Activated T-cell treated with anti-CD3 and anti-CD28 coated beads for 48 hours (primary cell): ENCODE measurements at places on chromosomes 7 and 10.
A peak's percentile ranks its signal among the peaks of the same experiment; 100 is the strongest.

DNA sequence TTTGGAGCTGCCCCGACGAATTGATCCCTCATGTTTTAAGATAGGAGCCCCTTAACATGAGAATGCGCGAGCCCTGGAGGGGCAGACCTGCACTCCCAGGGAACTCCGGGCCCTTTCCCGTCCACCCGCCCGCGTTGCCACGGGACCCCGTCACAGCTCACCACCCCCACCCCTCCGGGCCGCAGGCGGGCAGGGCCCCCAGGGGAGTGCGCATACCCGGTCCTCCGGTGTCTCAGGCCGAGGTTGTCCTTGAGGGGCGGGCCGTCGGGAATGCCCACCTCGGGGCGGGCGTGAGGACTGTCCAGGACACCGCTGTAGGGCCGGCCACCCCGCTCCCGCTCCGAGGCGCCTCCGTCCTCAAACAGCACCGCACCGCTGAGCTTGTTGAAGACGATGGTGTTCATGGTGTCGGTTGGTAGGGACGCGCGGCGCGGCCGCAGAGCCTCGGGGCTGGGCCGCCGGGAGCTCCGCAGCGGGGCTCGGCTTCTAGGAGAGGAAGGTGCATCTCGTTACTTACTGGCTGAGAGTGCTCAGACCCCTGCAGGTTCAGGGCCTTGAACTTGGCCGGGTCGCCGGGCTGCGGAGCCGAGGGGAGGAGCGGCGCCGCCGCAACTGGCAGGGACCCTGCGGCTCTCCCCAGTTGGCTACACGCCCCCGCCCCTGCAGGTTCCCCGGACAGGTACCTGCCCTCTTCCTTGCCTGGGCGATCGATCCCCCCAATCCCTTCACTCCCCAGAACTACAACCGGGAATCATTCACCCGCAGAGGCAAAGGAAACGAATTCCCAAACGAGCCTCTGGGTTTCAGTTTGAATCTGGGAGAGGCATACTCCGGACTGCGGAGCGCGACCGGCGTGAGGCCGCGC is 2.4 kb downstream of the MKX start:
- DNase-seq: peak; percentile 33

GRCh38 chr10:5449823-5450222 is 37.5 kb downstream of the NET1 start:
- DNase-seq: no peak

GRCh38 chr10:72267381-72267780 is 6.3 kb upstream of the DDIT4 start:
- no peak for DNase-seq

DNA sequence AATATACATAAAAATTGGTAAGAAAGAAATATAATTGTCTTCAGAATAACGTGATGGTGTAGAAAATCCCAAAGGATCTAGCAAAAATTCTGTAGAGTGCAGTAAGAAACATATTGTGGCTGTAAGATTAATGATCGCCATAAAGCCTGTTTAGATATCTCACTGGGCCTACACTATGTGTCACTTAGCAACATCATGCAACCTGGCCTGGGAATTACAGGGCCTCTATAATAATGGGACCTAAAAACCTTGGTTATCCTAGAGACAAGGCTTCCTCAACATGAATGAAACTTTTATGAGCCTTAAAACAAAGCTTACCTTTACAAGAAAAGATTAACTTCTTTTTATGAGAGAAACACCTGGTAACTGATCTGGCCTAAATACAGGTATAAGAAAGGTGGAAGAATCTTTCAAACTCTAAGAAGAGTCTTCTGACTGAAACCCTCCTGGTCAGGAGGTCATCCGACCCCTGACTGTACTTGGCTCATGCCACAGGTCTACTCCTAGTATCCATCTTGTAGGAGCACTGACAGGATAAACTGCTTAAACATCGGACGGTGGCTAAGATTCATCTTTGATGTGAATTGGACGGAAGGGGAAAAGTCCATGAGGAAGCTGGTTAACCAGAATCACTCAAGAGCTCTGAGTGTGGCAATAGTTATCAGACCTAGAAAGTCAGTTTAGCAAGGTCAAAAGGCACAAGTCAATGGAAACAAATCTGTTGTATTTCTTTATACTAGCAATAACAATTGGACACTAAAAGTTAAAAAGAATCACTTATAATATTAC is 1155.1 kb upstream of the SORCS1 start:
- DNase-seq: no peak

GRCh38 chr10:2929480-2930258 is 137.7 kb upstream of the PFKP start:
- DNase-seq: no peak

- DNase-seq: no peak
Measured at GRCh38 chr7:66669088-66669487, 40.4 kb downstream of the KCTD7 start.

GRCh38 chr10:4024516-4025245 is 239.7 kb upstream of the KLF6 start:
- DNase-seq: no peak

DNA sequence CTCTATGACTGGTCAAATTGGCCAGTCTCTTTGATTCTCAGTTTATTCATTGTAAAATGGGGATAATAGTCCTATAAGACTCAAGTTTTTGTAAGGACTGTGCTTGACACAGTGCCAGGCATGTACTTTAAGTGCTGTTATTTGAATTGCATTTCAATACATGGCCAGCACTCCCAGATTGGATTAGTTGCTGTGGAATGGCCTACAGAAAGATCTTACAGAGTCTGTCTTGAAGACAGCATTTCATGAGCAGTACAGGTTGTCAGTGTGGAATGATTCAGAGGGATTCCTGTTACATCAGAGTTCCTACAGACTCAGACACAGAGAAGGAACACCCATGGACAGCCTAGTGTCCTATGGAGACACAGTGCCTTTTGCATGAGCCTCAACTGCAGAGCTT is 238.1 kb upstream of the BMPER start:
- DNase-seq: no peak

DNA sequence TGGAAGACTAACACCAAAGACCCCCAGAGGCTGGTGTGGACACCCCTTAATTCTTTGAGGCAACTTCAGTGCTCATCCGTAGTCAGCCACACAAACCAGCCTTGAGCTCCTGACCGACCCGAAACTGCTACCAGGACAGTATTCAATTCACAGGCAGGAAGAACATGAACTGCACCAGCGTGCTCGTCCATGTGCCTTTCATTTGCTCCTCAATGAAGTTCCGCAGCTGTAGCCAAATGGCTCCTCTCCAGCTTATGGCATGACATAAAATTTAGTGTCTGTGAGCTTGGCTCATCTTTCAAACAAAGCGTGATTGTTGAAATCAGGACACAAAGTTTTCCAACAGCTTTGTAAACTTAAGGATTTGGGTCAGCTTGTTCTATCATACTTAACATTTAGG is 144.1 kb upstream of the FAM171A1 start:
- no peak for DNase-seq

DNA sequence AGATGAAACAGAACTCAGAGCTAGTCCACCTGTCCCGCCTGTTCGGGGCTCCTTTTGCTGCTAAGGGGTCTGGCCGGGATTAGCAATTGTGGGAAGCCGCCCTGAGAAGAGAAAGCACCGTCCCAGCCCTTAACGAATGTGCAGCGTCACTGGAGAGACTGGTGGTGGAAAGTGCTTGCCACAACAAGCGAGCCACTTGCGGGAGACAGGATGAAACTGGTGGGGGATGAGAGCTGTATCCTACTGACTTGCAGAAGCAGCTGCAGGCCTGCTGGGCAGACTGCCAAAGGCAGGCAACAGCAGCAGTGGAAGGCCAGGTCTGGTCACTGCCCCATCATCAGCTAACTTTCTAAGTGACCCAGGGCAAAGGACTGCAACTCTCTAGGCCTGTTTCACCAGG is 95.4 kb downstream of the FAM53B start:
- peak; percentile 35 for DNase-seq

GRCh38 chr7:103793614-103794013 is 195.8 kb downstream of the RELN start:
- DNase-seq: no peak

DNA sequence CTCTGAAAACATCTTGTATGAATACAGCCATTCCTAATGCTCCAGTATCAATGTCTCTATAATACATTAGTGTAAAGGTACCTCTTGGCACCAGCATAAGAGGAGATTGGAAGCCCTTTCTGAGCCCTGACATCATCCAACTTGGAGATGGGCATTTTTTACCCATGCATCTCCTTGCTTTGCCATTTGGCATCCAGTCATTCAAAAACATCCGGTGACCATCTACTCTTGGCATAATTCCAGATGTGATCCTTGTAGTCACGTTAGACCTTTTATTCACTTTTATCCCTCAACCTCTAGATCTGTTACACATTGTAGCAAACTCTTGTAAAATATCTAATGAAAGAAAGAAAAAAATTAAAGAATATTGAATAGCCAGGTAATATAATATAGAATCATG is 17.9 kb upstream of the SGMS1 start:
- DNase-seq: no peak

DNA sequence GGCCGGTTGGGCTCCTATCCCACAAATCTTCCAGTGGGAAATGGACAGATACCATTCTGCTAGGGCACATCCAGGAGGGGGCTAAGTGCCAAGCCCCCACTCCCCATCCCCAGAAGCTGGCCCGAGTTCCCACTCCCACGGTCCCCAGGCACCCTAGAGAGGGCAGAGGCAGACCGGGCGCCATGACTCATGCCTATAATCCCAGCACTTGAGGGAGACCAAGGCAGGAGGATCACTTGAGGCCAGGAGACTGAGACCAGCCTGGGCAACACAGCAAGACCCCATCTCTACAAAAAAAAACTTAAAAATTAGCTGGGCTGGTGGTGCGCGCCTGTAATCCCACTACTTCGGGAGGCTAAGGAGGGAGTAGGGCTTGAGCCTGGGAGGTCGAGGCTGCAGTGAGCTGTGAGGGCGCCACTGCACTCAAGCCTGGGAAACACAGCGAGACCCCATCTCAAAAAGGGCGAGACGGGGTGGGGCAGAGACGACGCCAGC is 870 bp downstream of the GNA12 start:
- DNase-seq: no peak

GRCh38 chr10:34507217-34507616 is 307.9 kb downstream of the PARD3 start:
- no peak for DNase-seq

- DNase-seq: no peak
Measured at GRCh38 chr10:94307046-94307615, 55.6 kb downstream of the NOC3L start.

- DNase-seq: no peak
Measured at GRCh38 chr10:117492504-117492903, 50.0 kb upstream of the EMX2 start.

DNA sequence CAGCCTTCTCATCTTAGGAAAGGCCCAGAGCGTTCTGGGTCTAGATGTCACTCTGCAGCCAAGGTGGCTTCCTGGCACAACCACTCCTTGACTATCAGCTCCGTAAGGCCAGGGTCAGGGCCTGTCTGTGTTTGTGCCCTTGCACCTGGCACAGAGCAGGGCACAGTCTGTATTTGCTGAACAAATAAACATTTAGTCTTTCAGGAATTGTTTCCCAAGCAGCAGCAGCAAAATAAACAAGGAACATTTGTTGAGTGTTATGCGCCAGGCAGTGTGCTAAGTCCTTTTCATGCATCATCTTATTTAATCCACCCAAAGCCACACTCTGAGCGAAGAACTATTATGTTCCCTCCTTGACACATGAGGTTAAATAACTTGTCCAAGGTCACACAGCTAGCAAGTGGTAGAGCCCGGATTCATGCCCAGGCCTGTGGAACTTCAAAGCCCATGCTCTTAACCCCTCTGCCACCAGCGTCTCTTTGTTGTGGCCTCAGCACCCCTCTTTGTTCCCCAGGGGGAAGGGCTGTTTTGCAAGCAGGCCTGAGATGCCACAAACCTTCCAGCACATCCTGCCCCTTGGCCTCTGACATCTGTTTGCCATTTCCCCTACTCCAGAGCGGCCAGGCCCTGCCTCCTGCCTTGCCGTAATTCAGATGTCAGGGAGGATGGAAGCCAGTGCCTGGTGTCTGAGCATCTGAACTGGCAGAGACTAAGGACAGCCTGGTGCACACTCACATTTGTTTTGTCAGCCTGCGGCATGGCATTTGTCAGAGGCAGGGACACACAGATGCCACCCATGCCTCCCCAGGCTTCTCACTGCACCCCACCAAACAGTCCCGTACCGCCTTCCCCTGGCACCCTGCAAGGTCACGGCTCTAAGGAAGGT is 325.8 kb upstream of the ZMIZ1 start:
- no peak for DNase-seq

GRCh38 chr10:103042129-103042528 is 124.0 kb downstream of the CNNM2 start:
- no peak for DNase-seq

DNA sequence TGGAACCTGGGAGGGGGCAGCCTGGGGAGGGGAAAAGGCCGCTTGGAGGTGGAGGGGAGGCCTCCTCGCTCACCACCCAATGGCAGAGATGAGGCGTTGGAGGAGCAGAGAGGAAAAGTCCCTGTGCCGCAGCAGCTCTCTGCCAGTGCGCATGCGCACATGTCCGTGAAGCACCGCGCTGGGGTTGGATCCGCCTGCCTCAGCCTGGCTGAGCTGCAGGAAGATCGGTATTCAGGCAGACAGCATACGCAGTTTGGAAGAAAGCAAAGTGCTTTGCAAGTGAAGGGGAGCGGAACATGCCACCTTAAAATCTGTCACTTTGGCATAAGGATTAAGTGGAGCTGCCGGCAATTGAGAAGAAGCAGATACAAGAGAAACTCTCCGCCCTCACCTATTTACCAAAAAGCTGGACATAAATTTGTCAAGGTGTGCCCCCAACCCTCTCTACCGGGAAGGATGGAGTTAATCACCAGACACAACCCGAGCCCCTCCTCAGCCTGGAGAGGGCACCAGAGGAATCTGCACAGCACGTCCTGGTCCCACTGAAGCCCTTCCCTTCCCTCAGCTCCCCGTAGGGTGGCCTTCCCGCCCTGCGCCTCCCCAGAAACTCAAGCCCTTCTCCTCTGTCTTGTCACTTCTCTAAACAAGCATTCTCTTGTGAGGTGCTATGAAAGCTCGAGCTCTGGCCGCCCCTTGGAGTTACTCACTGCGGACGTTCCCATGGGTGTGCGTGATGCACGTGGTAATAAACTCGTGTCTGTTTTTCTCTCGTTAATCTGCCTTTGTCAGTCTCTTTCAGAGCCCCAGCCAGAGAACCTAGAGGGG is 32.2 kb upstream of the TMEM72 start:
- DNase-seq: peak; percentile 69

GRCh38 chr10:80530251-80530650 is 7.5 kb upstream of the SH2D4B start:
- peak; percentile 38 for DNase-seq

- DNase-seq: no peak
Measured at GRCh38 chr10:80660736-80661135, 123.0 kb downstream of the SH2D4B start.
